ENCODE measurements at places on chromosomes 5 and 9.

DNA sequence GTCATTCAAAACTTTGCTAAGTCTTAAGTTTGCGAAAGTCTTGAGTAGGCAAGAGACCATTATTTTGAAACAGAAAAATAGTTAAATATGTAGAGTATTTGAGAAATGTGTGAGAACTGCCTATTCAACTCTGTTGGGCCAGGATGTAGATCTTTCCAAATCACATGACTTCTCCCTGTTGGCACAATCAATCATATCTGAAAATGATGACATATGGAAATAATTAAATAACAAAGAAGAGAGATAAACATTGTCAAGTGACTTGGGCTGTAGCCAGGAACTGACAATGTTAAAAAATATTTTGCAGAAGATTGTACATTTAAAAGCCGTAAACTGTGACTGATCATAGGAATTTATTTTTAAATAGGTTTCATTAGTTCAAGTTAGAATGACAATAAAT lies 104.6 kb upstream of the IL6ST start:
- no peak for DNase-seq

- DNase-seq: no peak
Observed at GRCh38 chr5:110736753-110737152, 2.1 kb upstream of the SLC25A46 start.

GRCh38 chr5:157485811-157486210 lies 25.8 kb downstream of the NIPAL4 start:
- no peak for DNase-seq

DNA sequence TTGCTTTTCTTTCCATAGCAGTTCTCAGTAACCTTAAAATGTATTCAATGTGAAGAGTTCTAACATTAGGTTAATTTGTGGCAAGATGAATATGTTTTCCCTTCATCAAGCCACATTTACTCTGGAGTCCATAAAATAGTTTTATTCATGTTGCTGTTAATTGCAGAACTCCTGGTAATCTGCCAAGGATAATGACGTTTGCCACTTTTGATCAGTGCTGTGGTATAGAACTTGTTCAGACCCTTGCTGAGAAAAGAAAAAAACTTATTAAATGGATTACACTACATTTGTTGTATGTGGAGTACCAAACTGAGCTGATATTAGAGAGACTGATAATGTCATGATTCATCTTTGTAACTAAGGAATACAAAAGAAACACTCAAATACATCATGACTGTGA lies 212.4 kb upstream of the DMAC1 start:
- no peak for DNase-seq

DNA sequence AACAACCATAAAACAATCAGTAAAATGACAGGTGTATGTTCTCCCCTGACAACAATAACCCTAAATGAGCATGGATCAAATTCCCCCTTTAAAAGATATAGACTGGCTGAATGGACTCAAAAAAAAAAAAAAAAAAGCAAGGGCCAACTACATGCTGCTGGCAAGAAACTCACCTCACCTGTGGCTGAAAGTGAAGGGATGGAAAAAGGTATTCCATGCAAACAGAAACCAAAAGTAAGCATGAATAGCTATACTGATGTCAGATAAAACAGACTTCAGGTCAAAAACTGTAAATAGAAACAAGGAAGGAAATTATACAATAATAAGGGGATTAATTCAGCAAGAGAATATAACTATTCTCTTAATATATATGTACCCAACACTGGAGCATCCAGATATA lies 54.2 kb upstream of the SSBP2 start:
- DNase-seq: no peak

- DNase-seq: no peak
Observed at GRCh38 chr5:178240341-178240741, 7.7 kb upstream of the PHYKPL start.

GRCh38 chr9:127916720-127917581 lies at the start of gene ST6GALNAC4:
TSS of gene ST6GALNAC4 (minus strand) at chr9:127917041. CDS start at chr9:127916419, 622 bp downstream.
- peak; percentile 98 for DNase-seq

- DNase-seq: no peak
Observed at GRCh38 chr5:179783128-179783527, 10.7 kb upstream of the LTC4S start.

DNA sequence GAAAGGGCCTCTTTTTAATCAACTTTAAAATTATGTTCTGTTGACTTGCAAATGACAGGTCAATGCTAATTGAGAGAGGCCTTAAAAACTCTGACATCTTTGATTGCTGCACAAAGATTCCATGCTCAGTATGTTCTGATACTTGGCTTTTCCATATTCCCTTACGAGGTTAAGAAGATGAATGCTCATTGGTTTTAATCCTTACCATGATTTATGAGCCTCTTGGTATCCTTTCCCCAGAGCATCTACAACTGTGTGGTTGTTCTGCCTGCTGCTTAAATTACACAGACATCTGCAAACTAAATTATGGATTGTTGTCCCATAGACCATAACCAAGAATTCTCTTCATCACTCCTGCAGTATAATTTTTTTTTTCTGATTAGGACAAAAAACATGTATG lies 352.6 kb downstream of the CDH12 start:
- no peak for DNase-seq
